ENCODE measurements at places on chromosomes 4 and X.

- H3K27ac ChIP-seq, result no peak overlapping the region
- peaks cover 49% of the 10 kb centered on the region for H3K4me1 ChIP-seq
- H3K36me3 ChIP-seq, result no peaks in the 10 kb centered on the region
- DNase-seq, result no peak
Measured at GRCh38 chr4:38316045-38316444, 348.0 kb upstream of the KLF3 start.

- H3K27ac ChIP-seq, result no peak overlapping the region
- H3K4me3 ChIP-seq, result peak overlapping the region; percentile 58
- peak; percentile 33 for DNase-seq
- H3K4me1 ChIP-seq, result peaks cover 8% of the 10 kb centered on the region
Measured at GRCh38 chrX:136250191-136251040, 784 bp downstream of the MAP7D3 start.

DNA sequence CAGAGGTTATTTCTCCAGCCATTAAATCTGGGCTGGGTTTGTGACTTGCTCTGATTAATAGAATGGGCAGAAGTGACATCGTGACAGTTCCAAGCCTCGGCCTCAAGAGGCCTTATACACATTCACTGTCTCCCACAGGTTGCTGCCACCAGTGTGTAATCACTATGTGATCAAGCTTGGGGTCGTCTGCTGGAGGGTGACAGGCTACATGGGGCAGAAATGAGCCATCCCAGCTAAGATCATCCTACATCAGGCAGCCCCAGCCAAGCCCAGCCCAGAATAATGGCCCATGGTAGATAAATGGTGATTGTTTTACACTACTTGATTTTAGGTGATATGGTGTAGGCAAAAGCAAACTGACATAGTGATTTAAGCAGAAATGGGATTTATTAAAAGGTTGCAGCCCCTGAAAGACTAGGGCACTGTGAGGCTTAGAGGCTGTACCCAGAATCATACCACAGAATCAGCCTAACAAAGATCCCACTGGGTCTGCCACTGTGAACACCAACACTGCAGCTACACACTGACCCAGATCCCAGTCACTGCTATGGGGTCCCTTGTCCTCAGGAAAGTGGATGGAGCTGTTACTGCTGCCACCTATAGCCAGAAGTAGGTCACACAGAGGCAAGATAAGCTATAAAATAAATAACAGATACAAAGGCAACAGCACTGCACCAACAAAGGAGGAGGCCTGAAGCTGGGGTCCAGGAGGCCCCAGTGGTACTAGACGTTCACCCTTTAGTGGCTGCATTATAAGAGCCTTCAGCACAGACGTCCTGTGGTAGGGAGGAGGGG lies 159.6 kb upstream of the RBPJ start:
- DNase-seq, result no peak
- no peak overlapping the region for H3K4me3 ChIP-seq
- no peak overlapping the region for H3K27ac ChIP-seq
- no peaks in the 10 kb centered on the region for H3K36me3 ChIP-seq

DNA sequence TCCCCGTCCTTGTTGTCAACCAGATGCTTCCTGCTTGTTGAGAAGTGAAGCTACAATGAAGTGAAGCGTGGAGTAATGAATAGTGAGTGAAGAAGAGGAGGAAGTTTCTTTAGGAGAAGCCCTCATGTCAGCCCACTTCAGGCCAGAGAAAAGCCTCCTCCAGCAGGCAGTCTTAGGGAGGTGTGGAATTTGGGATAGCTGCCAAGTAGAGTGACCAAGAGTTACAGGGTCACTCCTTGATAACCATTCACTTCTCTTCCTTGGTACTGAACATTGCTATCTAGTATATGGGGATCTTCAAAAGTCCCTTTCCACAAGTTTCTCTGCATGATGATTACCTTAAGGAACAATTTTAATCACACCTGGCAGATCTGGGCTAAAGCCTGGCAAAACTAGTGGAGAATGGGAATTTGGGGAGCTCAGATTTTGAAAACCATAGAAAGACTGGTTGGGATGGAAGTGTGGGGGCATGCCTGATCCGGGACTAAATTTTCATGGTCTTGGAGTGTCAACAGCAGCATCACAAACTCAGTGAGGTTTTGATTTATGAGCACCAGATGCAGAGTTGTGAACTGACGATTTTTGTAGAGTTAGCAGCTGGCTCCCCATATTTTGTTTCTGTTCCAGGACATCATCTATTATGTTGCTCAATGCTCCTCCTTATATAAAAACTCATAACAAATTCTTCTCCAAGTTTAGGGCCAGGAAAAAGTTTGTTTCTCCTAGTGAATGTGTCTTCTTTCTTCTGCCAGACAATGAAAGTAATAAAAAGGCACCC lies 53.1 kb downstream of the IGSF1 start:
- no peaks in the 10 kb centered on the region for H3K36me3 ChIP-seq
- H3K4me3 ChIP-seq, result no peak overlapping the region
- H3K27ac ChIP-seq, result no peak overlapping the region

GRCh38 chrX:46710425-46710824 lies 48.5 kb downstream of the SLC9A7 start:
- DNase-seq, result no peak
- H3K27me3 ChIP-seq, result no peaks in the 10 kb centered on the region
- no peak overlapping the region for H3K4me3 ChIP-seq
- no peaks in the 10 kb centered on the region for H3K4me1 ChIP-seq
- H3K27ac ChIP-seq, result no peak overlapping the region

DNA sequence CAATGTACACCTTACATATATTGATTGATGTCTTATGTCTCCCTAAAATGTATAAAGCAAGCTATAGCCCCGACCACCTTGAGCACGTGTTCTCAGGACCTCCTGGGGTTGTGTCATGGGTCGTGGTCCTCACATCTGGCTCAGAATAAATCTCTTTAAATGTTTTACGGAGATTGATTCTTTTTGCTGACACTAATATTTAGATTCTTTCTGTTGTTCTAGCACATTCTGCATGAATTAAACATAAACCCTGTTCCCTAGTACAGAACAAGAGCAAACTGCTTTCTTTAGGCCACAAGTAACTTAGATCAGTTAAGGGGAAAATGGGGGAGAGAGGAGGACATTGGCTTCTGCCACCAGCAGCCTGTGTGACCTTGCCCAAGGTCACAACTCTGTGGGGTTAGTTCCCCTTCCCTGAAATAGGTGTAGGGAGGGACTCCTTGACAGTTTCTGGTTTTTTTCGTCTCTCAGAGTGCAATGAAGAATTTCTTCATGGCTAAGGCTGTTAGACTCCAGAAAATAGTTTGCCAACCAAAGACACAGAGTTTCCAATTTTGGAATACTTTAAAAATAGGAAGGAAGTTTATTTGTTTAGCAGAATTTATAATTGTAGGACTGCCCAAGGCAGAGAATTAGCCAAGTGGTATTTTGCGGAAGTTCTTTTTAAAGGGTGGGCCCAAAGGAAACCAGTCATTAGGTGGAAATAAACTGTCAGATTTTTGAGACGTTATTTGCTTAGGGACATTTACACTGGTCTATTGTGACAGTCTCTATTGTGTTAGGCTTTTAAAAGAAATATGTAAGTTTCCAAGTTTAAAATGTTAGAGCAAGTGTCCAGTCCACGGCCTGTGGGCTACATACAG lies 29.4 kb downstream of the PTTG2 start:
- no peaks in the 10 kb centered on the region for H3K4me1 ChIP-seq
- no peak overlapping the region for H3K4me3 ChIP-seq
- H3K36me3 ChIP-seq, result peaks cover 5% of the 10 kb centered on the region
- no peak for DNase-seq

Measured in CD4-positive, alpha-beta T cell (primary cell).